Activated CD8-positive, alpha-beta memory T cell treated with anti-CD3 and anti-CD28 coated beads for 1 hour (primary cell): ENCODE measurements at places on chromosomes 7 and 10.

DNA sequence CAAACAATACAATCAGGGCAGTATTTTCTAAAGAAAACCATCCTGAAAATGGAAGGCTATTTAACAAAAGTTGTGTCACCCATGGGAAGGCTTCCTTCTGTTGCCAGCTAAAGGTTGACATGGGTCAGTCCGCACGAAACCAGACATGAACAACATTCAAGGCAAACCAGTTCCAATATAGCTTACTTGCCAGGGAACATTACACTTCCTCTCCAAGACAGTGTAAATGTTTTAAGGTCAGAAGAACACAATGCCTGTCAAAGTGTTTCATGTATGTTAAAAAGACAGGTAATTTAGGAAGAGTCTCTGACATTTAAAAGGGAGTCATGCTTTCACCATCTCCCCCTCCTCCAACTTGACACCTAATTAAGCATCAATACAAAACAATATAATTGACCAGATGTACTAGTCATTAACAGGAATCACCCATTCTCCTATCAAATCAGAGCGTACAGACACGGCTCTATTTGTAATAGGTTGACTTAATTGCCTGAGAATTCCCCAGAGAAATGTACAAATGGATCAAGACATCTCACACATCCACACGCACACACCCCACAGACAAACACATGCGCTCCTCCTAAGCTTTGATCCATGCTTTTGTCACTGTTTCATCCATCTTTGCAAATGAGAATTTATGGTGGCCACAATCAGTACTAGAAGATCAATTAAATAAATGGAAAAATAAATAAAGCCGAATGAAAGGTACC, 69.5 kb downstream of the CACNA2D1 start:
- no peak for DNase-seq

- no peak for DNase-seq
Observed at GRCh38 chr7:37119296-37119860, 329.3 kb downstream of the ELMO1 start.

GRCh38 chr7:137576481-137576880, 232.9 kb upstream of the PTN start:
- no peak for DNase-seq

GRCh38 chr7:127911968-127912511, 119.2 kb downstream of the LRRC4 start:
- no peak for DNase-seq

DNA sequence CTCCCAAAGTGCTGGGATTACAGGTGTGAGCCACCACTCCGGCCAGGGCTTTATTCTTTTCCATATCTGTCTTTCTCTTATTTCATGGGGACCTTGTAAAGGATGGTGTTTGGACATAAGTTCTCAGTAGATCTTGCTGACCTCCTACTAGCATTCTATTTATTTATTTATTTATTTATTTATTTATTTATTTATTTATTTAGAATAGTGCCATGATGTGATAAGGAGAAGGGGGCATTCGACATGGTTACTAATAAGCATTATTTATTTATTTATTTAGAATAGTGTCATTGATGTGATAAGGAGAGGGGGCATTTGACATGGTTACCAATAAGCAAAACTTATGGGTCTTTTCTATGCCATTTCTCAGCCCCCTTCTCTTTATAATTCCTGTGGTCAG, 176.9 kb downstream of the LRRC4 start:
- no peak for DNase-seq

DNA sequence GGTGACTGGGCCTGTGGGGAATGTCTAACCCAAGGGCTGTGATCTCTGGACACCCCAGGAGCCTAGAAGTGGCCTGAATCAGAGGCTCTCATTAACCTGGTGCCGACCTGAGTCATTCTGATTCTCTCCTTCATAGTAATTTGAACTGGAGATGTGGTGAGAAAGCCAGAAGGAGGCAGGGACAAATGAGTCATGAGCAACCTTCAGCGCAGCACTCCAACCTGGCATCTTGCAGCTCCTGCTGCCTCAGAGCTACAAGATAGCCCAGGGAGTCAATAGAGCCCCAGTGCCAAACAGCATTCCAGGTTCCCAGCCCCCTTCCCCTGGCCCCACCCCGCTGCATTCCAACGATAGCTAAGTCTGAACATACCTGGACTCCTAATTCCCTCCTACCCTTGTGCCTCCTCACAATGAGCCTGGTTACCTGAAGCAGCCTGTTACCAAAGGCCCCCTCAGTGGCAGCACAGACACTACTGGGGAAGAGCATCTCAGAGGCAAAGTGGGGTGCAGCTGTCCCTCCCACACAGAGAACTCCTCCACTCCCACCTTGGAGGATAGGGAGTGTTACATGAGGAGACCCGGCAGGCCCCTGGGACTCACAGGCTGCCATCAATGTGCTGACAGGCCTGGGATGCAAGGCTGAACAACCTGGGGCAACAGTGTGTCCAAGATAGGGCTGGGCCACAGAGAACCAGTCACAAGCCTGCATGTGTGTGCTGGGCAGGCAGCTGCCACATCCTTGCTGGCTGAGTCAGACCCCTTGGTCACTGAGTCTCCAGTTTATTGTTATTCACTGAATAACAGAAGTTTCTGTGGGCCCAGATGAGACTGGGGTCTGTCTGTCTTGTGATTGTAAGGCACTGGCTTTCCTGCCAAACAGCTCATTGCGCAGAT, 76.8 kb upstream of the LEP start:
- DNase-seq: no peak

DNA sequence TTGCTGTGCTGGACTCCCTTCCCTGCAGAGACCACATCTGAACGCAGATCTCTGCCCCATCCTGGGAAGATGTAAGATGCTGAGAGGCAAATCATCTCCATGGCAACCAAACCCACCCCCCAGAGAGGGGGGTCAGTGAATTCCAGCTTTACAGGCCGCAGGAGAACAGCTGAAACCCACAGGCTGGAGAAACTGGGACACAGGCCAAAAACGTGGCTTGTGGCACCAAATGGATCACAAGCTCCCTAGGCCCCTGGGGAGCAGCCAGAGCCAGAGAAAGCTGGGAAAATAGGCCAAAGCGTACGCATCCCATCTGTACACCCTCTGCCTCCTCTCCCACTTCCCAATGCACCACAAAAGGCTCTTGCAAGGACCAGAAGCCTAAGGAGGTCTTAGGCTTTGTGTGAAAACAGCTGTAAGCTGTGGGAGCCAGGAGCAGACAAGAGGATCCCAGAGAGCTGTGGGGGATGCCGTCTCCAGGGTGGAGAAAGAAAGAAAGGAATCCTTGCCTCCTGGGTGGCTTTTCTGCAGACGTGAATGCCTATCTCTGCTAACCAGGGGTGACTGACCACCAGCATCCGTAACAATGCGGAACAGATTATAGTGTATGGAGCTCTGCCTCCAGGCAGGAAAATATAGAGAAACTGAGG, 59.5 kb downstream of the TMEM130 start:
- DNase-seq: no peak

DNA sequence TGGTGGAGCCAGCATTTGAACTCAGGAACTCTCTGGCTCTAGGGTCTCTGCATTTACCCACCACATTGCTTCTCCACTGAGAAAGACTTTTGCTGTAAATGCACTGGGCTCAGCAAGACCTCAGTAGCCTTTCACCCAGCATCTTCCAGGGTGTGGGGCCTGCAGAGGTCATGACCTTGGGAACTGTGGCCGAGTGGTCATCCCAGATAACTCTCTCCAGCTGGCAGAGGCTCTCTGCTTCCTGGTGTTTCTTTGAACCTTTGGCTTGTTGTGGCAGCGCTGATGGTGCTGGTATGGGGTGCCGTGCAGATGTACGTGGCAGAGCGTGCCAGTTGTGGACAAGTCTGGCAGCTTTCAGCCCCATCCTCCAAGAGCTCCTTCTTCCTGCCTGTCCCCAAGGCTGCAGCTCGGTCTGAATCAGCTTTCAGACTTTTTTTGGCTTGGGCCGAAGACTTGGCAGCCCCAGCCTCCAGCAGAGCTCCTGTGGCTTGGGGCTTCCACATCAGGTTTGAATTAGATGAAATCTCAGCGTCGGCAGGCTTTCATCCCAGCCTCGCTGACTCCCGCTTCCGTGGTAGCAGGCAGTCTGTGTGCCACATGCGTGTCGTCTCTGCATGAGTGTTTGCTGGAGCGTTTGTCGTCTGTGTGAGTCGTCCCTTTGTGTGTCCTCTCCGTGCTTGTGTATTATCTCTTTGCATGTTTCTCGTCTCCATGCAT, 21.5 kb downstream of the ADAMTS14 start:
- no peak for DNase-seq

- DNase-seq: no peak
Observed at GRCh38 chr10:61989995-61990760, 88.7 kb downstream of the ARID5B start.

DNA sequence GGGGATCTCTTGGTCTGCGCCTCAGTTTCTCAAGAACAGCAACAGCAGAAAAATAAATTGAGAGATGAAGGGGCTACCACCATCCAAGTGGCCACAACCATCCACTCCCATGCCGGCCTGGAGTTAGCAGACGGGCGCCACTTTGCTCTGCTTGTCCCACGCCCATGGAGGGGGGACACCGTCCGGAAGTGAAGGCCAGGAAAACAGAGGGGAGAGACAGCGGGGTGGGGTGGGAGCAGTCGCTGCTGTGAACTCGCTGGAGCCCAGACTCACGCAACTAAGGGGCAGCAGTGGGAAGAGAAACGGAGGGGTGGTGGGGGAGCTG, 135.4 kb downstream of the KIF20B start:
- no peak for DNase-seq

- DNase-seq: peak; percentile 65
Observed at GRCh38 chr10:30529373-30529998, 95.5 kb downstream of the MAP3K8 start.

DNA sequence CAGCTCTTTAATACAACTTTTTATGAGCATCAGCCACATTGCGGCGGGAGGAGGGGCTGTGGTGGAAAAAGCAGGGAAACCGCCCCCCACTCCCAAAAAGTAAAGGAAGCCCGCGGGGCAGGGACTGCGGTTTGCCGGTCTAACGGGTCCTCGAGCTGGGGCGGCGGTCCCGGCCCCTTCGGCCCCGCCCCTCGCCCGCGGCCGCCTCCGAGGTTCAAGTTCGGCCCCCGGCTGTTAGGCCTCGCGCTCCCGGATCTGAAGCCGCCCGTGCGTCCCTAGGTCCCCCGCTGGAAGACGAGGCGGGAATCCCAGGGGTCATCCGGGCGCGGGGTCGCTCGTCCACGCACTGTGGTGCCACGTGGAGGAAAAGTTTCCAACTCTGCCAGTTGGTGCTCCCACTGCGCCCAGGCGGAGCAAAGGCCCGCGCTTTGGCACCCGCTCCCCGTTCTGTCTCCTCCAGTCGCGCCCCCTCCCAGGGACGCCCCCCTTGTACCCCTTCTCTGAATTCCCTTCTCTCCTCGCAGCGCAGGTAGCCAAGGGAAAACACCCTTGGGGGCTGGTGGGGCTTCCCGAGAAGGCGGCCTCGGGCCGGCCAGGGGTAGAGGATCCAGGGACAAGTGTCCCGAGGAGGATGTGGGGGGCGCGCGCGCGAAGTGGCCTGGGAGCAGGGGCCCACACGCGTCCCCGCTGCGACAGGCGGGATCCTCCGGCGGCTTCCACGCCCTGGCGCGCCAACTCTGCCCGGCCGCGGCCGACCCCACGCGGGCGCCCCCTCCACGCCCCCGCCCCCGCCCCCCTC, 798 bp upstream of the AUTS2 start:
- DNase-seq: no peak

DNA sequence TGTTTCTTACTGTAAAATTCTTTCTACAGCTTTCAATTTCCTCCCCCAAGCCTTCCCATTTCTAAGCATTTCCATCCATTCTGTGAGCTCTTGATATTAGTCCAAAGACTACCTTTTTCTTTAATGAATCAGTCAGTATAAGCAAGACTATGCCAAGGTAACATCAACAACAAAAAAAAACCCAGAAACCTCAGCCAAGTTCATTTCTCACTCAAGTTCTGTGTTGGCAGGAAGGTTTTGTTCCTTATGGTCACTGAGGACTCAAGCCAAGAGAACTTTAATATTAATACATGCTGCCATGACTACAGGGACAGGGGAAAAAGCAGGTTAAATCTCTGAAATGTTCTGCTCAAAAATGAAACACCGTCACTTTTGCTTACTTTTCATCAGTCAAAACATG, 621.2 kb upstream of the NRP1 start:
- no peak for DNase-seq

DNA sequence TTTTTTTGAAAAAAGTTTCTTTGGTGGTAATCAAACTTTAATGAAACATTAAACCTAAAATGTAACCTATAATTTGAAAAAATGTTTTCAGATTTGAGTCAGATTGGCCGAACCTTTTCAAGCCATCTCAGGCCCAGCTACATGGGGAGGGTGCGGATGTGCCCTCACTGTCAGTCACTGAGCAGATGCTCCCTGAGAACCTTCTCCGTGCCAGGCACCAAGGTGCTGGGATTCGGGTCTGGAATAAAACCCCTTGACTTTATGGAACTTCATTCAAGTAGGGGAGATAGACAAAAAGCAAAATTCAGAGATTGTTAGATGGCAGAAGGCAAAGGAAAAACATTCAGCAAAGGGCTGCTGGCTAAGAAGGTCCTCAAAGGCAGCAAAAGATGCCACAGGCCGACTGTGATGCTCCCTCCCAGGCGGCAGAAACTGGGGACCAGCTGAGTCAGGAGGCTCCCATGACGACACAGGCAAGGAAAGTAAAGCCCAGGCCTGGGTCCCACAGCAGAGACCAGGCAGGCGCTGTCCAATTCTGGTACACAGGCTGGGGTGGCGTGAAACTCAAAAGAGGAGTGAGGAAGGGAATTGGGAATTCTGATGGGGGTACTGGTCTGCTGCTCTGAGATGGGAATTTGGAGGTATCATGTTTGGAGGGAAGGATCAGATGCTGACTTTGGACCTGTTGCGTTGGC, 82.2 kb upstream of the DDC start:
- no peak for DNase-seq

DNA sequence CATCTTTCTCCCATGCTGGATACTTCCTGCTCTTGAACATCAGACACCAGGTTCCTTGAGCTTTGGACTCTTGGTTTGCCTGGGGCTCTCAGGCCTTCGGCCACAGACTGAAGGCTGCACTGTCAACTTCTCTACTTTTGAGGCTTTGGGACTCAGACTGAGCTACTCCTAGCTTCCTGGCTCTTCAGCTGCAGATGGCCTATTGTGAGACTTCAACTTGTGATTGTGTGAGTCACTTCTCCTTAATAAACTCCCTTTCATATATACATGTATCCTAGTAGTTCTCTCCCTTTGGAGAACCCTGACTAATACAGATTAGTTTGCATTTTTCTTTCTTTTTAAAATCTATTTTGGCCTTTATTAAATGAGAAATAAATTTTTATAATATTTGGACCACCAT, 276.2 kb upstream of the SEMA3C start:
- DNase-seq: no peak

GRCh38 chr10:67893637-67894036, 9.2 kb downstream of the SIRT1 start:
- DNase-seq: no peak

GRCh38 chr7:91240376-91240941, 23.8 kb upstream of the FZD1 start:
- DNase-seq: no peak

GRCh38 chr10:120813085-120813484, 38.1 kb upstream of the WDR11 start:
- DNase-seq: no peak

DNA sequence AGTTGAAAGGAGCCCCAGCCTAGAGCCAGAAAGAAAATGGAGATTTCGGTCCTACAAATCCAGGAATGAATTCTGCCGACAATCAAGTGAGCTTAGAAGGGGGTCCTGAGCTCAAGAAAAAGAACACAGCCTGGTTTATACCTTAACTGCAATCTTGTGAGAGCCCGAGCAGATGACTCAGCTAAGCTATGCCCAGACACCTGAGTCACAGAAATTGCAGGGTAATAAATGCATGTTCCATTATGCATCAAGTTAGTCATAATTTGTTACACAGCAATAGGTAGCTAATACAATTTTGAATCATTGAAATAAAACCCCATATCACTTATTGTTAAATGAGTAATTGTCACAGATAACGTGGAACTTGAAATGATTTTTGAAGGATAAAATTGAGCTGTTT, 111.8 kb upstream of the FOXP2 start:
- DNase-seq: no peak
